ENCODE measurements at places on chromosomes 16 and 17.

GRCh38 chr17:20218272-20218671 lies 209.1 kb downstream of the SPECC1 start:
- DNase-seq, result no peak

- no peak for DNase-seq
Observed at GRCh38 chr17:34596920-34597319, 17.5 kb downstream of the TMEM132E start.

- no peak for DNase-seq
Observed at GRCh38 chr17:36085765-36086164, 4.2 kb downstream of the CCL3 start.

- DNase-seq, result peak; percentile 76
Observed at GRCh38 chr16:31107465-31107867, 720 bp upstream of the BCKDK start.
